Ovary (tissue), 10 donors: ENCODE measurements at places on chromosomes 12 and 14.

DNA sequence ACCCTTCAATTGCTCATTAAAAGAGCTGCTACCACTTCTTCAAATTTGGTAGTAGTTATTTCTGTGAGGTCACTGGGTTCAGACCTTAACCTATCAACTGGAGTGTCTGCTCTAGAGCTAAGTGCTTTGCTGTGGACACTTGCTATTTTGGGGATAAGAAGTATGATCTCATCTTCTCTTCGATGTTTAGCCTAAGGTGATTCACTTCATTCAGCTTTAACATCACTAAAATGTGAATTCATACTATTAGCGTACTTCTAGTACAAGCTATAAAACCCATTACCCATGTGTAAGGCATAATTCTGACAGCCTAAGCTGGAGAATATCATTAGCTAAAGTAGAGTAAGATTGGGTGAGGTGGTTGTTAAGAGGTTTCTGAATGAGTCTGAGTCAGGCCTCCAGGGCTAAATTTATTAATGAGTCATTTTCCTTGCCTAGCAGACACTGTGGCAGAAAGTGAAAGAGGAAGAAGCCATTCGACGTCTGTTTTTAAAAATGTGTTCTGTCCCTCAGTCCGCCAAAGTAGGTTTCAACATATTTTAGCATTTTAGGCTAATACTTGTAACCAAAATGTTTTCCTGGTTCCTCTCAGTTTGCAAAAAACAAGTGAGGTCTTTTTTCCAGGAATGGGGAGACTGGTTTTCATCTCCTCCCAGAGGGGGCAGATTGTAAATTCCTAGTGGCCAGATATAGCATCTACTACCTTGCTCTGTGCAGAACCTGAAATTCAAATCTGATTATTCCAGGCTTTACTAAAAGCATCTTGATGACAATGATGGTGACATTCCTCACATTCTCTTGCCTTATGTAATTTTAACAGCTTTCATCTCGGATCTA, 103.6 kb downstream of the SSPN start:
- DNase-seq, result no peak

DNA sequence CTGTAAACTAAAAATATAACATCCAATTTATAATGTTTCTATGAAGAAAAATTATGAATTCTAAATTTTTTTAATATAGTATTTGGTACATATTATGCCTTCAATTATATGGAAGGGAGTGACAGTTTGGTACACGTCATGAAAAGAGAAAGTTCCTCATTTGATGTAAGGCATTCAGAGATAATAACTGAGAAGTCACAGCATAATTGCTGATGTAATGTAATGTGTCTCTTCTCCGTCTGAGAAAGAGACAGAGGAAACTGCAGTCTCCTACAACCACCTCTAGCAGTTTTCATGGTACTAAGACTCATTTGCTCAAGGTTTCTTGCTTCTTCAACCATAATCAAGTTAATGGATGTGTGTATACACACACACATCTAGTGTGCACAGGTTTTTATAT, 2.3 kb upstream of the CD69 start:
- DNase-seq, result no peak

DNA sequence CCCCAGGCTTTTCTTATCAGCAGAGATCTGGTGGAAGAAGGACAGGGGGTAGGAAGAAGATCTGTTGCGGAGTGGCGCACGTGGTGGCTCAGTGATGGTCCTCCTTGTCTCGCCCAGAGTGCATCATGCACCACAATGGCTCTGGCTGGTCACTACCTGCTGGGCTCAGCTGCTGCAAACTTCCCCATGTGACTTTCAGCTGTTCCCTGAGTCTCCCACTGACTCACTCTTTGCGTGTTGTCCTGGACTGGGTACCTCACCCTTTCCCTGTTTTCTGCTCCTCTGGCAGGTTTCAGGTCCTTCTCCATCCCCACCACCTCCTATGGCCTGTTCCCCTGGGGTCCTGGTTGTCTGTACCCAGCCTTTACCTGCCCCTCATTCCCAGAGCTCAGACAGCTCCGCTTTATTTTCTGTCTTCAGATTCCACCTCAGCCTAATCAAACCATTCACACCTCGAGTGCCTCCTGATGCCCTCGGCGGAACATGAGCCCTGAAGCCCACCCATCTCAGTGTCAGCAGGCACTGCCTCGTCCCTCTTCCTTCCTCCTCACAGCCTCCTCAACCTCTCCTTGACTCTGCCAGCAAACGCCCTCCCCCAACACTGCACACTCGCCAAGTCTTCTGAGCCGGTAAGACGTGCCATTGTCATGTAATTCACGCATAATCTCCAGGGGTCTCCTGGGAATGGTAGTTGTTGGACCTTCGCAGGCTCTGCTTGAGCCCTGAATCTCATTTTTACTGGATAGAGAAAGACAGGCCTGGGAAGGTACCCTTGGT, 1.8 kb downstream of the C1R start:
- peak; percentile 54 for DNase-seq

GRCh38 chr14:92122351-92122677, 545 bp downstream of the CPSF2 start:
- DNase-seq, result no peak

DNA sequence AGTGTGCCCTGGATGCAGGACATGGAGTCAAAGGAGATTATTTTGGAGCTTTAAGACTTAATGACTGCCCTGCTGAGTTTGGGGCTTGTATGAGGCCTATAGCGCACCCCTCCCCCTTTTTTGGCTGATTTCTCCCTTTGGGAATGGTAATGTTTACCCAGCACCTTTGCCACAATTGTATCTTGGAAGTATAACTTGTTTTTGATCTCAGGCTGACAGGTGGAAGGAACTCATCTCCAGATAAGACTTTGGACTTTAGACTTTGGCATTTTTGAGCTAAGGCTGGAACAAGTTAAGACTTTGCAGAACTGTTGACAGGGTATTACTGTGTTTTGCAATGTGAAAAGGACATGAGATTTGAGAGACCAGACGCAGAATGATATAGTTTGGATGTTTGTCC, 110.5 kb downstream of the DERA start:
- DNase-seq, result no peak

GRCh38 chr14:20723488-20723887, 22.2 kb upstream of the EDDM3A start:
- no peak for DNase-seq

DNA sequence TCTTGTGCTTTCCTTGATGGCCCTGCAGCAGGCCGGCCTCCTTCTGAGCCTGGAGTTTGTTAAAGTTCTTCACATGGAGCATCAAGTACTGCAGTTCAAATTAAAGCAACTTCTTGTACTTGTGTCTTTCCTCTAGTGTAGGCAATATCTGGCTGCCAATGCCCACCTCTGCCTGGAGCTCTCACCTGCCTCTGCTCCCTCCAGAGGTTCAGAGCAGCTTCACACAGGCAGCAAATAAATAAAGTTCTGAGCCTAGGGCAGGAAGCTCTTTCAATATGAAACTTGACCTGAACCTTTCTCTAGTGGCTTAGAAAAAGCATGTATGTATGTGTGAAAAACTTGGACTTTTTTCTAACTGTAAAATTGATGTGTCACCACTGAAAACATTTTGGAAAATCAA, 65.9 kb downstream of the ITPR2 start:
- no peak for DNase-seq

DNA sequence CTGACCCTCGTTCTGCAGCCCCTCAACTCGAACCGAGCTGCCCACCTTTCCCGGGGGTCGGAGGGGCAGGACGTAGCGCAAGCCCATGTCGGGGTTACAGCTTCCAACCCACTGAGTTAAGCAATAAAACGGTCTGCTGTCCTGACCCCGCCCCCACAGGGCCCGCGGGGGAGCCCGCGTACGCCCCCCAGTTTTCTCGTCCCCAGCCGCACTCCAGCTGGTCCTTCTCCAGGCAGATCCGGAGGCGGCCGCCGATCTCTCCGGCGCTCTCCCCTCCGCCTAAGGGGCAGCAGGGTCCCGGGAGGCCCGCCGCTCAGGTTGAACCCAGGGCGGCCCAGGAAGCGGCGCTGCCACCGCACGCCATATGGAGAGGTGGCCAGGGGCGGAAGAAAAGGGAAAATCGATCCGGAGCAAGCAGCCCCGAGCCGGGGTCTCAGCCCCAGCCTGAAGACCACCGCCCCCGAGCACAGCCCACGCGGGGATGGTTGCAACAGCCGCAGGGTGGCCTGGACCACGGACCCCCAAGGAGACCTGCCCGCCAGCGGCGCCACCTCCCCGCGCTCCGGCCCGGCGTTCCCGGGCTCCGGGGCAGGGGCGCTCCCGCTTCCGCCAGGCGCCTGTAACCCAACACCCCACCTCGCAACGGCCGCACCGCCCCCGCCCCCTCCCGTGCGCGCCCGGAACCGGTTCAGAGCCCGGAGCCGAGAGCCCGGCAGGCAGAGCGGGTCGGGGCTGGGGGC, 760 bp downstream of the ACTN1 start:
- DNase-seq, result peak; percentile 78

GRCh38 chr12:3671330-3672112, 81.4 kb downstream of the CRACR2A start:
- DNase-seq, result no peak

GRCh38 chr14:75022655-75023054, 19.9 kb downstream of the EIF2B2 start:
- no peak for DNase-seq

DNA sequence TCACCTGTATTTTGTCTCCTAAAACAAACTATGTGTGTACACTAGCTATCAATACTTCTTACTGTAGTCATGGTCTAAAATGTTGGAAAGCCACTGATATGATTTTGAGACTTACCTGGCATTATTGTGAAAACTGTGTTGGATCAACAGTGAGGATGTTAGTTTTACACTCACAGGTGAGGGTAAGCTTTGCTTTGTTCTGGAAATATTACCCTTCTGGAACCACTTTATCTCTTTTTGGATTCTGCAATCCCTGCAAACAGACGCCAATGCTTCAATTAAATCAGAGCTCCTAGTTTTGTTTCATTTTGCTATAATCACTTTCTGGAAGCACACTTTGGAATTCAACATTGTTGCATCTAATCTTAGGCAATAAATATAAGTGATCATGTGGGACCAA, 223.3 kb downstream of the RPS29 start:
- DNase-seq, result no peak

DNA sequence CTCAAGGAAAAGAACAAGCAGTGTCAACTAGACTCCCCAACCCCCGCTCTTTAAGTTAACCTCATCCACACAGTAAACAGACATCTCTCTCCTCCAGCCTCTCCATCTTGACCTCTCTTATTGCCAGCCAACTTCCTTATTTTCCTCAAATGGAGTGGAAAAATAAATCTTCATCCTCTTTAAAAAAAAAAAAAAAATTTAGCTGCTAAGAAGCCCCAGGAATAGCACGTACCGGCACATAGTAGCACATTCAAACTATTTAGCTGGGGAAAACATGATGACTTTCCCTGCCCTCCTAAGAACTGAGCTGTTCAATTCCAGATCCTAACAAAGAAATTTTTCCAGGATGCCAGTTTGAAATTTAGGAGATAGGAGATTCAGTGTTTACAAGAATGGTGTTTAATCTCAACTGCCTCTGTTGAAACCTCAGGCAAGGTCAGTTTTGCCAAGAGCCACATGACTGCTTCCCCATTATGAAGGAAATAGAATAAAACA, 90.8 kb downstream of the EPS8 start:
- DNase-seq, result no peak

- peak; percentile 88 for DNase-seq
Measured at GRCh38 chr12:124566161-124566996, 1.0 kb downstream of the NCOR2 start.

DNA sequence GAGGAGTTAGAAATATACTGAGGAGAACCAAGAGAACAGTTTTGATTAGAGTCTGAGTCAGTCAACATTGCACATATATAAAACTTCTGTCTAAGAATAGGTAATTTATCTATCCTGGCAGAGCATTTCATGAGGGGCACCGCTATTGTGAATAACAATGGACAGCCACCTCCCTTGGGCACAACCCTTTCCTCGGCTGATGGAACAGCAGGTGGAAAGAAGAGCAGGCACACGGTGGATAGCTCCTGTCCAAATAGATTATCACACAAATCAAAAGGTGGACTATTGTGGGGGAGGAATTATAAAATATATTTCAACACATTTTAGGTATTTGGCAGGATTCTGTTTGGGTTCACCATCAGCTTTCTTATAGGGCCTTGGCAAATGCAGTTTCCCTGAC, 84.0 kb upstream of the PTPRB start:
- no peak for DNase-seq

DNA sequence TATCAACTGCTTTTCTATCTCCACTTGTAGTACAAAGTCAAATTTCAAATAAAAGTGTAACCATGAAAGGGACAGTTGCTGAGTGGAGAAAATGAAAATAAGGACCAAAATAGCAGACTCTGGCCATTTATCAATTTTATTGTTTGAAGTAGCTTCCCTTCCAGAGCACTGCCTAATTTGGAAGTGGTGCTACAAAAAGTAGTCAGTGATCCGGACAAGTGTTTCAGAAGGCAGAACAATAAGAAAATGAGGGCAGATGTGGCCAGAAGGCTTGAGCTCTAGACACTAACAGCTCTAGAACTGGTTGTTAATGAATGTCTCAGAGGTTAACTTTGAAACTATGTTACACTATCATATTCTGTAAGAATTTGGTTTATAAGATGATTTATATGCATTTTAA, 48.9 kb downstream of the ABCC9 start:
- no peak for DNase-seq

GRCh38 chr14:52315355-52315718, 1.2 kb downstream of the PTGER2 start:
- peak; percentile 10 for DNase-seq

GRCh38 chr14:103472939-103473338, 49.7 kb downstream of the CKB start:
- no peak for DNase-seq

- no peak for DNase-seq
Measured at GRCh38 chr14:49679271-49679670, 8.7 kb downstream of the POLE2 start.

DNA sequence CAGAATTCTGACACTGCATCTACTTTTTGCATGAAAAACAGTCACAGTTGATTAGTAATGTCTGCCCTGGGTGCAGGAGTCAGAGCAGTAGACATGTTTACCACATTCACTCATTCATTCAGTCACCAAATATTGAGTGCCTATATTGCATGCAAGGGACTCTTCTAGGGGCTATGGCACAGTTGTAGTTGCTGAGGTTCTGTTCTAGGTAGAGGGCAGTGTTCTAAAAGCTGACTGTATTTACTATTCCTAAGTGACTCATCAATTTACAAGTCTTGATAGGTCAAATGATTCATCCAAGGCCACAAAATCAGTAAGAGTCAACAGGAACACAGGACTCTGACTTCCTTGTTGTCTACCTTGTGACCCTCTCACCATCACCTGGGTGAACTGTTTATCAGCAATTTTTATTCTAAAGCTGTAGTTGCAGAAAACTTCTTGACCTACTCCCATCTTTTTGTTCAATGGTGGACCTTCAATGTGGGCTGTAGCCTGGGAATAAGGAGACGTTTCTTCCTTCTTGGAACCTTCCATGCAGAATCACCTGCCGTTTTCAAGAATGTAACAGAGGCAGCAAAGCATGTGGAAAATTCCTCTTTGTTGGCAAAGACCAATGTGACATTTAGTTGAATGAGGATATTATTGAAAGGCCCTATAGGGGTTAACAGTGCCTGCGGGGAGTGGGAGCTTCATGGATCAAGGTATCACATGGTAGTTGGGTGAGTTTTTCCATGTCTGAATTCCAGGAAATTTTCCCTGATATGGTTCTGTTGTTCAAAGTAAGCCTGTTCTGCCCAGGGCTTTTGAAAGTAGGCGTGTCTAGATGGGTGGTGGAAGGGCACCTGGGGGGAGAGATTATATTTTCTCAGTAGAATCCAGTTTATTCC, 223.2 kb downstream of the KTN1 start:
- DNase-seq, result no peak
